Activated gamma-delta T cell treated with Interleukin-2 at 50 U/mL for 16 hours (primary cell): ENCODE measurements at places on chromosomes 7 and 10.

DNA sequence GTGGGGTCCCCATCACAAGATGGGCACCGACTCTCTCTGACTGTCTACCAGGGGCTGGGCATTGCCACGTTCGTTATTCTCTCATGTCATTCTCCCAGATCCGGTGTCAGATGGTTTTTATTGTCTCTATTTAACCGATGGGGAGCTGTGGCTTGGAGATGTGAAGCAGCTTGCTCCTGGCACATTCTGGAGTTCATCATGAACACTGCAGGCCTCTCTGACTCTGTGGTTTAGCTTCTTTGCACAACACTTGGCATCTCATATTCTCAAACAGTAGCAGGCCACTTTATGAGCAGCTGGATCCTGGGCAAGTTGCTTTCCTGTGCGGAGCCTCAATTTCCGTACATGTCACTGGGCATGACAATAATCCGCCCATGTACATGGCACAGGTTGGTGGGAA, 119.9 kb downstream of the LRRC18 start:
- DNase-seq: no peak

DNA sequence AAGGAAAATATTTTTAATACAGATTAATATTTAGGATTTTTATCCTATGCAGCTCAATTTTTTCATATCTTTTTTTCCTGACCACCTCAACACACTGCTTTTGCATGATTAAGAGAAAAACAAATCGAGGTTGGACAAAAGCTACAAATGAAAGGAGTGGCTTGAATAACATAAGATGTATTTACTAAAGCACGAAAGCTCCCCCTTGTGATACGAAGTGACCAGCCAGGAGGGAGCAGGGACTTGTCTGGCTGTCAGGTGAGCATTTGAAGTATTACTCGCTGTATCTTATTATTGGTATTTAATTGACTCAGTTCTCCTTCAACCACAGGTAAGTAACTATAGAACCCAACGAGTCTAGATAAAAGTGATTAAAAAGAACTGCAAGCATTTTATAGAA, 265.2 kb upstream of the PHF14 start:
- DNase-seq: no peak

GRCh38 chr10:63164166-63164623, 31.1 kb downstream of the NRBF2 start:
- DNase-seq: no peak

DNA sequence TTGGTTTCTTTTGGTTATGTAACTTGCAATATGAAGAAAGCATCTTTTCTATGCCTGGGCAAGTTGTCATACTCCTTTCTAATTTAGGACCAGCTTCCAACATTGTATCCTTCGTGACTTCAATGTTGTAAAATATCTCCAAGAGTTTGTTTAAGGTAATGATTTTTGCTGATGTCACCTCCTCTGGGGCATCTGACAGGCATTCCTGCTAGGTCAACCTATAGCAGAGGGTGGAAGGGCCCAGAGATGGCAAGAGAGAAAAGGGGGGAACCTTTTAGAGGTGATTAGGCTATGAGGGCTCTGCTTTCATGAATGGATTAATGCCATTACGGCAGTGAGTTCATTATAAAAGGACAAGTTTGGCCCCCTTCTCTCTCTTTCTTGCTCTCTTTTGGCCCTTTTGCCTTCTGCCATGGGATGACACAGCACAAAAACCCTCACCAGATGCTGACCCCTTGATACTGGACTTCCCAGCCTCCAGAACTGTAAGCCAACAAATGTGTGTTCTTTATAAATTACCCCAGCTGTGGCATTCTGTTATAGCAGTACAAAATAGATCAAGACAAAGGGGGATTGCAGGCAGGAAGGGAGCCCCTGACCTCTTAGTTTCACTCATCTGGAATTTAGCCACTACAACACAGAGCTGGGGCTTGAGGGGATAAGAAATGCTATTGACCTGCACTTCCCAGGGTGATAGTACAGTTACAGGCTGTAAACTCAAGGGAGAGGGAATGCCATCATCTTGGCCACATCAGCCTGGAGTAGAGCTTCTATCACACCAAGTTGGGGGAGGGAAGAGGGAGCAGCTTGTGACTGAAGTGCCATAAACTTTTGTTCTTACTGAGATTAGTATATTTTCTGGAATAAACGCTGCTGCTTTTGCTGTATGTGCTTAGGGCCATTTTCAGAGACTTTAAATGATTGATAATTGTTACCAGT, 195.9 kb downstream of the CFTR start:
- no peak for DNase-seq

DNA sequence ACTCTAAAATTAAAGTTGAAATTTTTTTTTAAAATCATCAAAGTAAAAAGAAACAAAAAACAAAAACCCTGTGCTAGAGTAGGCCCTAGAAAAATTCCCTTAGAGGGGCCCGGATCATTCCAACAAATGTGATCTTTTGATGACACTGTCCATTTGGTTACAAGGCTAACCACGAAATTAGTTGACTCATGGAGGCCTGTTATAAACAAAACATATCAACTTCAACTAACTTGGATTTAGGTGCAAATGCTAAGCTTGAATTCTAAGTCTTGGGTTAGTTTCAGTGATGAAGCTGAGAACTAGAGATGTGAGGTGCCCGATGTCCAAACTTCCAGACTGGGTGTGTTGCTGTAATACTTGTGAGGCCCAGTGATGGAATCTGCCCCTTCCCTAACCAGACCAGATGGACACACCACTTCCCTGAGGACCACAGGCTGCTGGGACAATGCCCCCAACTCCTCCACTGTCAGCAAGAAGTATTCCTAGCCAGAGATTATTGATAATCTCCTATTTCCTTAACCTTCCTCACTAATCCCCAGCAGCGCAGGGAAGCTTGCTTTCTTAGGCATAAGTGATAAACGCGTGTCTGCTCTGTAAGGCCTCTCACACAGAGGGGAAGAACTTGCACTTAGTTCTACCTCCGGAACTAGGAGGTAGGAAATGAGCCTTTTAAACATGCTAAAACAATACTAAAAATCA, 108.7 kb downstream of the RAPGEF5 start:
- DNase-seq: no peak
